Renal pelvis (tissue), 12 donors: ENCODE measurements at places on chromosomes 7 and 10.

DNA sequence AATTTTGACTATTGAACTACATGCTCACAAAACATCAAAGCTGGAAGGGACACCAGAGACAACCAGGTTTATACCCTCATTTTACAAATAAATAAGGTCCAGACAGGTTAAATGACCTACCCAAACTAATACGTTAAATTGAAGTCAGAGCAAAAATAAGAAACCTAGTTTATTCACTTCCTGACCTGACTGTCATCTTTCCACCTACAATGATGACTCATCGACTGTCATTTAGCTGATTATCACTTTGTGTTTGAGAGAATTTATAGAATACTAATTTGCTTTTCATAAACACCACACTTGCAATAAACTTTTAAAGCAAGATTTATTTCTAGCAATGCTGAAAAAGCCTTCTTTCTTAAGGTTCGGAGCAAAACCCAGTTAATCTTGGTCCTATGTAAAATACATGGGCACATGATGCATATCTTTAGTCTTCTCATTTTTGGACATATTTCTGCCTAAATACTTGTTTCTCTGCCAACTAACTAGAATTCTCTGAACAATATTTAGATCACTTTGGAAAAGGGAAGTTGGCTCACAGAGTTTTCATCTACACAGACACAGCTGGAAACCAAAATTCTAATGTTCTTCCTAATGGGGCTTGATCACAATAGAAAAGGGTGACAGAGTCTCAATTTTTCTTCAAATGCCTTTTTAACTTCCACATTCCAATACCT, 16.7 kb upstream of the LRRN3 start:
- DNase-seq, result no peak

DNA sequence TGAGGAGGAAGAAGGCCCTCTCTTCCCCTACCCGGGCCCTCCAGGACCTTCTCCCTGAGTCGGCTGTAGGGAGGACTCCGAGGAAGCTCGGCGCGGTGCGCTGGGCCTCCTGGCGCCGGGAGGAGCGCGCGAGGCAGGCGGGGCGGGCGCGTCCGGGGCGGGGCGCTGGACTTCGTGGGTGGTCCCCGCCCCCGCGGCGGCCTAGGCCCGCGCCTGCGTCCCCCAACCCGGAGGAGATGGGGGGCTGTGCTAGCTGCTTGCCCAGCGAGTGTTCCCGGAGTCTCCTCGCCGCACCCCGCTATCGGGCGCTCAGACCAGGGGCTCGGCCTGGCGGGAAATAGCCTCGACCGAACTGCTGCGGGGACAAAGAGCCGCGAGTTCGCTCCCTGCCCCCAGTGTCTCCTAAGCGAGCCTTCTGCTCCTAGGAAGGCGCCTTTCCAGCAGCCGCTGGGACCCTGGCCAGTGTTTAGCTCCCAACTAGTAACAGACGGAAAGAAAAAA, 19.2 kb upstream of the SMO start:
- DNase-seq, result no peak

DNA sequence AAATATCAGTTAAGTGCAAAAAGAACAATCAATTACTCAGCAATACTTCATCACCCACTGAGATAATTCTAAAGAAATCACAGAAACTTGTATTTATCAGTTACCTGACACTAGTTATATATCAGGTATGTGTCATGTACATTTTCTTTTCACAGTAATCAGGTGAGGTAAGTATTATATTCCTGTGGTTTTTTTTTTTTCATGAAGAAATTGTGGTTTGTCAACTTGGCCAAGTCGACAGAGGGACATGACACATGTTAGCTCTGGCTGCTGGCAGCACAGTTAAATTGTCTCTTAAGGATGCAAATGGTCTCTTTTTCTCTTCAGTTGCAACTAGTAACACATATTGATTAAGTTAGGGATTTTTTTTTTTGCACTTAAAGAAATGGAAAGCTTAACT, 13.7 kb upstream of the GPR141 start:
- DNase-seq, result no peak

- no peak for DNase-seq
Observed at GRCh38 chr7:142870147-142870559, 15.3 kb downstream of the EPHB6 start.

DNA sequence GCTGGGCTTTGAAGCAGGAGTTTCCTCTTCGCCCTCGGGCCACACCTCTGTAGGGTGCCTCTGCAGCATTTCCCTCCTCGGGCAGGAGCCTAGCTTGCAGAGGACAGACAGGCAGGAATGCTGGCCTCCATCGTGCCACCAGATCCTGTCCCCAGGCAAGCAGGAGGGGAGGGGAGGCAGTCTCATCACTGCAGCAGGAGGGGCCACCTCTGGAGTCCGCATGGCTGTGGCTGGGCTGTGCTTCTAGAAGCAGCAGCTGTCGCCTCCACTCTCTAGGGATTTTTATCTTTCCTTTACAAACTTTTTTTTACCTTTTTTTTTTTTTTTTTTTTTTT, 181.4 kb downstream of the CUX1 start:
- DNase-seq, result no peak

GRCh38 chr7:157907091-157907490, 570.3 kb downstream of the DNAJB6 start:
- no peak for DNase-seq

DNA sequence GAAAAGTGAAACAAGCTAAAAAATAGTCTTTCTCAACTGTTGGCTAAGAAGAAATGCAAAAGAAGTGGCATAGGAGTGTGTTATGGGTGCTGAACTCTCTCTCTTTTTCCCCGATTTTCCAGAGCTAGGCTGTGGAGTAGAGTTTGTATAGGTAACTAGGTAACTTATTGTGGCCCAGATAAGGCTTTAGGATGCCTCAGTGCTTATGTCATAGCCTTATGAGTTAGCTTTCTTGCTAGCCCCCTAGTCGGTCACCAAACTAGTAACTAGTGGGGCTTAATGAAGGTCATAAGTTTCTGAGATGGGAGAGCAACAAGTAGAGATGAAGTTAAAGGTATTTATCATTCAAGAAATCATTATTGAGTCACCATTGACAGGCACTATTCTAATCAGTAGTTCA, 32.4 kb downstream of the BPGM start:
- DNase-seq, result no peak

GRCh38 chr10:82750538-82750937, 875.5 kb downstream of the NRG3 start:
- no peak for DNase-seq

DNA sequence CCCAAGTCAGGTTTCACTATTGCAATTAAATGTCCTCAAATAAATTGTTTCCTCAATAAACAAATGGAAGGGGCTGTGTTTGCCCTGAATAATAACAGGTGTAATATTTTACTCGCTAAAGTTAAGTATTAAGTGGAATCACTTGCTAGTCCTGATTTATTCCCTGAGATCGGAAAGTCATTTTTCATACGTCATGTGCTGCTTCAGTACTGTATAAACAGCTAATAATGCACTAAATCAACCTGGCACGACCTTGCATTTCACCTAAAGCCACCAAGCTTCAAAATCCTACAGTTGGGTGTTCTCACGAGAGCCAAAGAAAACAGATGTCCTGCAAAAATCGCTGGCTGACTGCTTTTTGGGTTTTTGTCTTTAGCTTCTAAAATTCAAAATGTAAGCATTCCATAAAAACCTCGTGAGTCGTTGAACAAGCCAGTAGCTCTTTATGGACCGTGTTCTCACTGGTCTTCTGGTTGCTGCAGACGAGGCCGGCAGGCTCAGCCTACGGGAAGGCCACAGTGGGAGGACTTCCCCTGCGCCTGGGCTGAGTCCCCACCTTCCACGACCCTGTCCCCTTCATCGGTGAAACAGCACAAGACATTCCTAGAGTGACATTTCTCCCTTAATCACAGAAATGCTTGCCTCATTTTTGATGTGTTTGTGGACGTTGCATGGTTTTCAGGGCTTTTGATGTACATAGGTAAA, 17.9 kb upstream of the MNX1 start:
- DNase-seq, result no peak

GRCh38 chr10:111916011-111916410, 267.6 kb downstream of the GPAM start:
- DNase-seq, result no peak

DNA sequence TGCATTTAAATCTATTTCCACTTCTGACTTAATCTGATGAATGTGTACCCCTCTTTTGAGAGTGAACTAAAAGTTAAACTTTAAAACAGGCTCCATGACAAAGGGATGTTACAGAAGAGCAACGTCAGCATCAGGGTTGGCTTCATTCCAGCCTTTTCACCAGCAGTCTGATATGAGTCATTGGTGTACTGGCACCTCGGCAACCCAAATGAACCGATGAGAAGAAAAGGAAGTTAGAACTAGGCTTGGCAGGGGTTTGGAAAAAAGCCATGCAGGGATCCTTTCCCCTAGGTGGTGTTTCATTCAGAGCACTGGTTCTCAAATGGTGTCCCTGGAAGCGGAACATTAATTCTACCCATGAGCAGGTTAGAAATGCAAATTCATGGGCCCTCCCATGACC, 53.6 kb downstream of the SEC61G start:
- no peak for DNase-seq

GRCh38 chr7:119959811-119960210, 313.2 kb upstream of the KCND2 start:
- DNase-seq, result no peak

GRCh38 chr7:120989257-120990220, 1.0 kb downstream of the CPED1 start:
- DNase-seq, result no peak

DNA sequence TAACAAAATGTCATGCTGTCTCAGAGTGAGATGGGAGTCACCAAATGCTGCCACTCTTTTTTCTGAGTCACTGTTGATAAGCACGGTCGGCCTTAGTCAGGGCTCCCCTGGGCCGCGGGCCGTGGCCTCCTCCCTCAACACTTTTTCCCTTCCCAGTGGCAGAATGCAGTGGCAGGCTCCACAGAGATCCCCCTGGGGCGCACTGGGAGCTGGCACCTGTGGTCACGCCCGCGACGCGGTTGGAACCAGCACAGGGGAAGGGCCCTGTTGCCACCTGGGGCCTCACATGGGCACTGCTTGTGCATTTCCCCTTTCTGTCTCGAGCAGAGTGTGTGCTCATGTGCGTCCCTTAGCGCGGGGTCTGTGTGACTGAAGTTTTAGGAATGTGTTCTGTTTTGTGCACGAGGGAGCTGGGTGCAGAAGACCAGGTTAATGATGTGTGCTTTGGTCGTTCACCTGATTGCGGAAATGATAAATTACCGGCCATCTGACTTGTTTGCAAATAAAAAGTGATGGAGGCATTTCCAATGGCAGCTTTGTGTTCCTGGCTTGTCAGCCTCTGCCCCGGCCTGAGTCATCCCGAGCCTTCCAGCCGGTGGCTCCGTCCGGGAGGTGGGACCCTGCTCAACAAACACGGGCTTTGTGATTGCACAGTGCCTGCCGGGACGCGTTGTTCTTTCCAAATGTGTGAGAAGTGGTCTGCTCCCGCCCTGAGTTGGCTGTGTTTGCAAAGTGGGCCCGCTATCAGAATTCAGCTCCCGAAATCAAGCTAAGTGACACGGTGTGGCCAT, 100.7 kb downstream of the NKX6-2 start:
- peak; percentile 61 for DNase-seq

GRCh38 chr10:100128951-100129350, 47.3 kb upstream of the CPN1 start:
- DNase-seq, result no peak
